Spinal cord (tissue), 10 donors: ENCODE measurements at places on chromosomes 5 and 9. TPM values are rescaled to one million over a fixed set of nuclear protein-coding genes. Genes with fewer than 3 reads are reported as not detected.

EPB41L4B gene
- total RNA-seq, result 21.8 TPM

LEAP2 gene
- total RNA-seq, result 1.8 TPM

EIF4E1B gene
- total RNA-seq, result 1.2 TPM

CCDC152 gene
- total RNA-seq, result 5.9 TPM

TRIP13 gene
- total RNA-seq, result 5.8 TPM

SPATA31C1 gene
- total RNA-seq, result 0.17 TPM

GCNT1 gene
- total RNA-seq, result 5.3 TPM

FBLL1 gene
- total RNA-seq, result 15.5 TPM

RNF180 gene
- total RNA-seq, result 16.6 TPM

GPX3 gene
- total RNA-seq, result 22.7 TPM

GNE gene
- 25.2 TPM for total RNA-seq
